Calu3 (cell line): ENCODE measurements at places on chromosomes 16 and 17.
A peak's percentile ranks its signal among the peaks of the same experiment; 100 is the strongest.

DNA sequence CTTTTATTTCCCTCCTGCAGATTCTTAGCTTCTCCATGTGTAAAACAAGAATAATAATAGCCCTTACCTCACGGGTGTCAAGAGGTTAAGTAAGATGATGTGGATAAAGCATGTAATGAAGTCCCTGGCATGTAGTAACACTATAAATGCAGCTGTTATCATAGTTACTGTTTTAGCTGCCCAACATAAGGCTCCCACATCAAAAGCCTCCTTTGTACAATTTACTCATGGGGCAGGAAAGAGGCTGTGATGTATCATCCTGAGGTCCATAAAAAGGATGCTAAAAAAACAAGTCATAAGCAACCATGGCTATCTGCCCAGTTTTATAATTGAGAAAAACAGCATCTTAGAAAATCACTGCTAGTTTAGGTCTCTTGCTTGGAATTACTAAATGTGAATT lies 339.7 kb downstream of the CA10 start:
- no peak for DNase-seq

DNA sequence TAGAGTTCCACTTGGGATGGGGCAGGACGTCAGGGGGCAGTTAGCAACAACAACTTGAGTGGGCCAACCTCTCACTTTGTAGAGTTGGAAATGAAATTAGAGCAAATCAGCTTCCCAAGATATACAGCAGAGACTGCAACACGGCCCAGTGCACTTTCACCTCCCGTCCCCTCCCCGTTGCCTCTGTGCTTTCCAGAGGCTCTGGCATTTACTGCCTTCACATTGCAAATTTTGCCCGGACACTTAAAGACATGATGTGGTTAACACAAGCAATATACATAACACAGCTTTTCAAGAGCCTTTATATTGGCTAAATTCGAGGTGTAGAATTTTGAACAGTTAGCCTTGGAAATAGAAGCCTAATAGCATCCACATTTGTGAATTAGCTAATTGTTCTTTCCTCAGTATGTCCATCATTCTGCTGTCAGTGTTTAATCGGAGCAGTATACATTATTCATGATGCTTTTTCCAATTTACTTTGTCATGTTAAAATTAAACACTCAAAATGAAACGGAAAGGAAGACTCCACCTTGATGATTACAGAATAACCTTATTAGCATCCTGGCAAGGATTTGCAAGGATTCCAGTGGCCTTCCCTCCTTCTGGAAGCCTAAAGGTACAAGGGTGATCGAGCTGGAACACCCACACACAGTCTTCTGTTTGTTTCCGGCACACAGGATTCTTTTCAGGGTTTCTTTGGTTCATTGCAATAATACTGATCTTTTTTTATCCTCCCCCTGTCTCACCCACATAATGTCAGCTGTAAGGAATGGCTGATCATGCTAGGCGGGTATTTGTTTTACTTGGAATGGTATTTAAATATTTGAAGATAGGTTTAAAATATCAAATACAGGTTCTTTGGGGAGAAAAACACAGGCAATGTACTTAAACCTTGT lies 190.9 kb upstream of the CACNG5 start:
- DNase-seq, result no peak

GRCh38 chr17:3009411-3009920 lies 53.9 kb downstream of the OR1D5 start:
- no peak for DNase-seq

DNA sequence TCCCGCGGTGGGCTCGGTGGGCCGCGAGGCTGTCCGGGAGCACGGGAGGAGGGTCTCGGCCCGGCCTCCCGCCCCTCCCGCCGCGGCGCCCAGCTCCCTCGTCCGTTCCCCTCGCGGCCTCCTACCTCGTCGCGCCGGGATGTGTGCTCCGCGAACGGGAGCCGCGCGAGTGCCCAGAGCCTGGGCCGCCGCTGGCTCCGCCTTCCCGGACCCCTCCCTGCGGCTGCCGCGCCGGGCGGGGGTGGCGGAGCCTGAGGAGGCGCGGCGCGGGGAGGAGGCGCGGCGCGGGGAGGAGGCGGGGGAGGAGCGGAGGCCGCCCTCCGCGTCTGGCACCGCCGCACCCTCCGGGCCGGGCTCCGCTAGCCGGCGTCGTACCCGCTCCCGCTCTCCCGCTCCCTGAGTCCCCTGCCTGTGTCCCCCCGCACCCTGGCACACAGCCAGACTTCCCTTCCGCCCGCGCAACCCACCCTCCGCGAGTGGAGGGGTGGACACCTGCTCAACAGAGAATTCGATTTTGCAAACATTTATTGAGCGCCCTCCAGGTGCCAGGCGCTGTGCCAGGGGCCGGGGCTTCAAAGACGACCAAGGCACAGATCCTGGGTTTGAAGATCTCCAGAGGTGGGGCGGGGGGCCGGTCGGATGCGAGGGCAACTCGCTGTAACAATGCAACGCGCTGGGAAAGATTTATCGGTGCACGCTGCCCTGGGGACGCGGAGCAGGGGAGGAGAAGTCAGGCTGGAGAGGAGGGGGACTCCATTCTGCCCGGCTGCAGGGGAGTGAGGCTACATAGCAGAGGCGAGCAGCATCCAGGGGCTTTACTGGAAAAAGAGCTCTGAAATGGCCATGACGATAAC lies at the start of gene MPP3:
TSS of gene MPP3 (minus strand) at position 171 of the 854 bp plus-strand sequence. CDS start 1,240 bp downstream, outside the sequence.
- DNase-seq, result peak; percentile 87

- DNase-seq, result no peak
These were observed 180.5 kb upstream of the ZNF469 start for GRCh38 chr16:88202207-88202745.

DNA sequence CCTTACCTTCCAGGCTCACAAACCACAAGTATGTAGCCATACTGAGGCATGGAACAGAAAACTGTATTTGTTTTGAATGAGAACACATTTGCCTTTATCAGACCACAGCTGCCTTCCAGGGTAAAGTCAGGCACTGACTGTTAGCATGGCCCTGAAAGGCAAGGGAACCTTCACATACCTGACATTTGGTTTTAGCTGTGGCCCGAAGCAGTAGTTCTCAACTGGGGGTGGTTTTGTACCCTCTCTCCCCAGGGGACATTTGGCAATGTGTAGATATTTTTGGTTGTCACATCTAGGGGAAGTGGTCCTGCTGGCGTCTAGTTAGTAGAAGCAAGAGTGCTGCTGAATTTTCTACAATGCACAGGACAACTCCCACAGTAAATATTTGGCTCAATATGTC lies 9.2 kb downstream of the HERPUD1 start:
- no peak for DNase-seq

GRCh38 chr17:29060475-29060874 lies 17.5 kb downstream of the PIPOX start:
- no peak for DNase-seq

DNA sequence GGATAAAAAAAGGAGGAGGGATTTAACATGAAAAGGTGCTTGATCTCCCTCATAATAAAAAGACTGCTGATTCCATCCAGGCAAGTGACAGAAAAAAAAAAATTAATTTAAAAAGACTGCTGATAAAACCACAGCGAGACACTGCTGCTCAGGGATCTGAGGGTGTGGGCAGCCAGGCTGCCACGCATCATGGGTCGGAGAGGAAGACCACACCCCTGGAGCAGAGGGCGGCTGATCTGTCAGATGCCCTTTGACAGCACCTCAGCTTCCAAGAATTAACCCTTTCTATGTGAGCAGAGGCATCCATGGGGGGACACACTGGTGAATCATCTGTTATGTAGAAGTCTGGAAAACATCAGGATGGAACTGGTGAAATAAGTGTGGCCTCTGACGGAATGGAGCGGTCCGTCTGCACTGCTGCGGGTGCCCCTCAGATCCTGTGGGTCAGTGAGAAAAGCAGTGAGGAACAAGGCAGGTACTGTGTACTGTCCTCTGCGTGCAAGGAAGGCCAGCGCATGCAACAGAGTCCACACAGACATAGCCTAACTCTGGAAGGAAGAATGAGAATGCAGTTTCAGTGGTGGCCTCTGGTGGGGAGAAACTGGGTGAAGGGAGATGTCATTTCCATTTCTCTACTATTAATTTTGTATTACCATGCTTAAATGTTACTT lies 19.8 kb downstream of the MAPT start:
- DNase-seq, result no peak

GRCh38 chr17:57861790-57862693 lies 12.2 kb upstream of the MRPS23 start:
- DNase-seq, result peak; percentile 41

DNA sequence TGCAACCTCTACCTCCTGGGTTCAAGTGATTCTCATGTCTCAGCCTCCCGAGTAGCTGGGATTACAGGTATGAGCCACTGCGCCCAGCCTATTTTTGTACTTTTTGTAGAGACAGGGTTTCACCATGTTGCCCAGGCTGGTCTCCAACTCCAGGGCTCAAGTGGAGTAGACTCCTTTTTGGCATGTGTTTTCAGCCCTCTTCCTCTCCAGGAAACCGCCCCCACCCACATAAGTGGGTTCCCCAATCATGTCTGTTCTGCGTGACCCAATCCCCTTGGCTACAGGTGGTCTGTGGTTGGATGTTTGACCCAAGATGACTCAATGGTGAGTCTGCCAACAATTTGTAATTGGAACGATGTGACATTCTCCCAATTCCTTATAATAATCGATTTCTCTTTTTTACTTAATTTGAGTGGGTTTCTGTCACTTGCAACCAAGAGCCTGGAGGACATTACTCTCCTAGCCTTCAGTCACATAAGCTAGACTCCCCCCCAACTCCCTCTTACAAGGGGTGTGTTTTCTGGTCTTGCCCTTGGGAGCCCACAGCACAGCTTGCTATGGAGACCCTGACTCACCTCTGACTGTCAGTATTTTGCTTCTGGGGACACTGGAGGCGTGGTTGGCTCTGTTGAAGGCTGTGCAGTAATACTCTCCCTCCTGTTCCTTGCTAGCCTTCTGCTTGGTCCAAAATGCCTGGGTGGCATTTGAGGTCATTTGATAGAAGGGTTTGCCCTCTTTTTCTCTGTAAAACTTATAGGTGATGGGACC lies 34.9 kb downstream of the PECAM1 start:
- no peak for DNase-seq

GRCh38 chr16:324451-325334 lies 27.8 kb downstream of the AXIN1 start:
- DNase-seq, result no peak

GRCh38 chr16:53964145-53964790 lies 260.3 kb downstream of the FTO start:
- DNase-seq, result no peak

GRCh38 chr16:81502396-81503070 lies 57.9 kb downstream of the CMIP start:
- DNase-seq, result no peak

- DNase-seq, result no peak
These were observed 46.0 kb downstream of the HOXB1 start for GRCh38 chr17:48484850-48485249.

DNA sequence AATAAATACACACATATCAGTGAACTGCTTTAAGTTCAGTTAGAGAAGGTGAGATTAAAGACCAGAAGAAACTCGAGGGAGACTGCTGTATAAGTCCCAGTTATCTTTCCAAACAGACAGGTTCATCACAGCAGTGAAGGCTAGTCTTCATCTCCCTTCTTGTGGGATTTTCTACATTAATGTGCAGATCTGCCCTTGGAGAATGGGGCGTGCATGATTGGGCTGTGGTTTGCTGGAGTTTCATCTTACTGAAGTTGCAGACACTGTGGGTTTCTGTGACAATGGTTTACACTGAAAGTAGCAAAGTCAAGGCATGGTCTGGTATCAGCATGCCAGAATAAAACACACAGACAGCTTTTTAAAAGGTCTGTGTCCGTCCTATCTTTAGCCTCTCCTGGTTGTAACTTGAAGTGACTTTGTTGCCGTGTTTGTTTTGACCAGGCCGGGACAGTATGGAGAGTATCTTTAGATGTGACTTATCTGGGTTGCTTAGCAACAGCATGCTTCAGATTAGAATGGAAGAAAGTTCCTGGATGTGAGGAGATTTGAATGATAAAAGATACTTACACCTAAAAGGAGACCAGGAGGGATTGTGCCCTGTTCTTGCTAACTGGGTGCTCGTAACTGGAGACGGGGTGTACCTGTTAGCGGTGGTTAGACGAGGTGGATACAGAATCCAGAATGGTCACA lies 16.1 kb downstream of the NAA60 start:
- DNase-seq, result no peak

- no peak for DNase-seq
These were observed 18.3 kb downstream of the TEKT3 start for GRCh38 chr17:15323131-15323530.

GRCh38 chr16:73735018-73735417 lies 561.6 kb upstream of the PSMD7 start:
- peak; percentile 42 for DNase-seq

GRCh38 chr16:67959536-67960329 lies 8.7 kb downstream of the SLC12A4 start:
- no peak for DNase-seq

- DNase-seq, result no peak
These were observed 70.3 kb downstream of the NETO2 start for GRCh38 chr16:47073223-47074155.

DNA sequence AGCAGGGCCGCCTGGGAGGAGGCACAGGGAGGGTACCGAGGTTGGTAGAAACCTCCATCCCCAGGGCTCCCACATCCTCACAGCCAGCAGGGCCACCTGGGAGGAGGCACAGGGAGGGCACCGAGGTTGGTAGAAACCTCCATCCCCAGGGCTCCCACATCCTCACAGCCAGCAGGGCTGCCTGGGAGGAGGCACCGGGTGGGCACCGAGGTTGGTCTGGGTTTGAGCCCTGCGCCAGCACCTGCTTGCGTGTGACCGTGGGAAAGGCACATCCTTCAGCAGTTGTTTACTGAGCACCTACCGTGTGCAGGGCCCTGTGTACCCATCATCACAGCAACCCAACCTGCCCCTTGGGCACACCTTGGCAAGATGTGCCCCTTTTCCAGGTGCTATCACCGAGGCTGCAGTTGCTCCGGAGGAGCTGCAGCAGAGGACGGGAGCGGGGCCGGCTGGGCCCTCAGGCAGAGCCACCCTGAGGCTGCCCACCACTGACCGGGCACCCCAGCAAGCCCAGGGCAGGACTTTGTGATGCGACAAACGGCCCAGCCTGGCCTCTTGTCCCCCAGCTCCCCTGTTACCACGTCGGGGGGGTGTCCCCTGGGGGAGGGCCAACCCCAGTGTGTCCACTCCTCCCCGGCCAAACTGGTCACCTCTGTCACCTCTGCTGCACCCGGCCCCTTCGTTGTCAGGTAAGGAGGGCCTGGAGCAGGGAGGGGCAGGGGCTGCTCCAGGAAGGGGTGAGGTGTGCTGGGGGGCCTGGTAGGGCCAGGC lies 22.1 kb upstream of the OSGIN1 start:
- no peak for DNase-seq

DNA sequence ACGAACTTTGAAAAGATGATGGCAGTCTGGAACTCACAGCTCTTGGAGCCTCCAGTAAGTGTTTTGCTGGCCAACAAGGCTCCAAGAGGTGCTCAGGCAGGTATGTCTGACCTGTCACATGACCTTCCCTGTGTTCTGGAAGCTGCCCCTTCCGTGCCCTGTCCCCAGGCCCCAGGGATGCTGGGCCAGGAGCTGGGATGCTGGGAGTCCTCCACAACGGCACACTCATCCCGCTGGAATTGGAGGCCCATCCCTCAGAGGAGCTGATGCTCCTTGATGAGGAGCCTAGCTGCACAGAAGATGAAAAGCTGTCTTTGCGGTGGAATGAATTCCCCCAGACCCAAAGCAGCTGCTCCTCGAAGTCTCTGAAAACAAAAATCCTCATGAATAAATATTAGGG lies 47.8 kb downstream of the HOXB1 start:
- DNase-seq, result no peak

GRCh38 chr17:21370430-21370829 lies 5.7 kb upstream of the KCNJ12 start:
- DNase-seq, result no peak
